ENCODE measurements at places on chromosomes 2 and 18.

GRCh38 chr2:113698892-113699447 is 57.5 kb downstream of the SLC35F5 start:
- DNase-seq, result no peak

DNA sequence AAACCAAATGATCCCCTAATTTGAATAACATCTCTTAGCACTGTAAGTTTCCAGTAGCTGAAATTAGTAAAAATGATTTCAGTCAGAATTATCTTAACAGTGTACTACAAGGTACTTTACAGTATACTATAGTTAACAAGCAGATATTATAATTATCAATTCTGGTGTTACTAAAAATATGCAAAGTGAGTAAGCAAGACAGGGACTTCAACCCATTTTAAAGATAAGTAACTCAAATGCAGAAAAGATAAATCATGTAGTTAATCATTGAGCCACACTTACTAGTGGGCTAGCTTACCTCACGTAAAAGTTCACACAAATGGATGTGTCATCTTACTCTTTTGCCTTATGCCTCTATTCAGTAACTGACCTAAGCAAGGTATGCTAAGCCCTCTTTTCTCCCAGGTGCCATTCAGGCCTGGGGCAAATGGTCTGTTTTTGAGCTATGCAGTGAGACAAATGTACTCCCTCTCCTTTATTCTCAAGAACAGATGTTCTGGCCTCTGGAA is 101.0 kb downstream of the NBAS start:
- no peak for DNase-seq

GRCh38 chr2:68287580-68288441 is 31.9 kb downstream of the CNRIP1 start:
- no peak for DNase-seq

- DNase-seq, result no peak
Measured at GRCh38 chr18:40789286-40789685, 1165.7 kb upstream of the PIK3C3 start.

- no peak for DNase-seq
Measured at GRCh38 chr2:232456296-232457120, 555 bp downstream of the ALPI start.

- DNase-seq, result no peak
Measured at GRCh38 chr2:33509908-33510585, 33.6 kb downstream of the RASGRP3 start.

DNA sequence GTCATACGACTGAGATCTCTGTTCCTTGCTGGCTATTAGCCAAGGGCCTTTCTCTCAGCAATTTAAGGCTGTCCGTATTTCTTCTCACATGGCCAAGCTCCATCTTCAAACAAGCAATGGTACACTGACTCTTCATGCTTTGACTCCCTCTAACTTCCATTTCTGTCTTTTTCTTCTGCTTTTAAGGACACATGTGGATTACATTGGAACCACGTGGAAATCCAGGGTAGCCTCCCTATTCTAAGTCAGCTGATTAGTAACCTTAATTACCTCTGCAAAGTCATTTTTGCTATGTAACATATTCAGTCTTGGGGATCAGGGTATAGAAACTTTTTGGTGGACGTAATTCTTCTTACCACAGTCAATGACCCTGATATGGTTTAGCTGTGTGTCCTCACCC is 41.5 kb upstream of the ZNF396 start:
- DNase-seq, result no peak

DNA sequence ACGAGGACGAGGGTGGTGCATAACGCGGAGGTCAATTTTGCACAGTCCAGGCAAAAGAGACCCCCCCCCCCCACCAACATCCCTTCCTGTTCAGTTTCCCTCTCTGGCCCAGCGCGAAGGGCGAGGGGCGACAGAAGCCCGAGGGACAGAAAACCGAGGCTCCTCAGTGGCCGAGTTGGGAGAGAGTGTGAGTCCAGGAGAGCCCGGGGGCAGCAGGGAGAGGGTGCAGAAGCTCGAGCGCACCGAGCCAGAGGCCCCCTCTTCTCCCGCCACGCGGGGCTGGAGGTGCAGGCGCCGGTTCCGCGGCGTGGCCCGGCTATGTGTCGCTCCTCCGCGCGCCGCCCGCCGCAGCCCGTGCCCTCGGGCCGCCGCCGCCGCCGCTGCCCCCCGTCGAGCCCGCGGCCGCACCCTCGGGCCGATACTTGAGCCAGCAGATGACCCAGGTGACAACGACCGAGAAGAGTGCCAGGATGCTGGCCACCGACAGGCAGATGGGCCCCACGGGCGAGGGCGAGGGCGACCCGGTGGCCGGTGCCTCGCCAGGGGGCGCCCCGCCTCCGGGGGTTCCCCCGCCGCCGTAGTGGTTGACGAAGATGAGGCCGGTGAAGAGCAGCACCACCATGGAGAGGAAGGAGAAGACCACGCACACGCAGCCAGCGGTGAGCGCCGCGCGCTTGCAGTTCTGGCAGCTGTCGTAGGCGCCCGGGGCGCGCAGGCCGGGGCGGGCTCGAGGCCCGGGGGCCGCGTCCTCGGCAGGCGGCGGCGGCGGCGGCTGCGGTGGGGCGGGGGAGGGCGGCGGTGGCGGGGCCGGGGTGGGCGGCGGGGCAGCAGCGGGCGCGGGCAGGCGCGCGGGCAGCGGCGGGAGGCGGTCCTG is 20.2 kb upstream of the PAX3 start:
- peak; percentile 75 for DNase-seq

GRCh38 chr18:7467708-7468466 is 99.2 kb upstream of the PTPRM start:
- peak; percentile 16 for DNase-seq

DNA sequence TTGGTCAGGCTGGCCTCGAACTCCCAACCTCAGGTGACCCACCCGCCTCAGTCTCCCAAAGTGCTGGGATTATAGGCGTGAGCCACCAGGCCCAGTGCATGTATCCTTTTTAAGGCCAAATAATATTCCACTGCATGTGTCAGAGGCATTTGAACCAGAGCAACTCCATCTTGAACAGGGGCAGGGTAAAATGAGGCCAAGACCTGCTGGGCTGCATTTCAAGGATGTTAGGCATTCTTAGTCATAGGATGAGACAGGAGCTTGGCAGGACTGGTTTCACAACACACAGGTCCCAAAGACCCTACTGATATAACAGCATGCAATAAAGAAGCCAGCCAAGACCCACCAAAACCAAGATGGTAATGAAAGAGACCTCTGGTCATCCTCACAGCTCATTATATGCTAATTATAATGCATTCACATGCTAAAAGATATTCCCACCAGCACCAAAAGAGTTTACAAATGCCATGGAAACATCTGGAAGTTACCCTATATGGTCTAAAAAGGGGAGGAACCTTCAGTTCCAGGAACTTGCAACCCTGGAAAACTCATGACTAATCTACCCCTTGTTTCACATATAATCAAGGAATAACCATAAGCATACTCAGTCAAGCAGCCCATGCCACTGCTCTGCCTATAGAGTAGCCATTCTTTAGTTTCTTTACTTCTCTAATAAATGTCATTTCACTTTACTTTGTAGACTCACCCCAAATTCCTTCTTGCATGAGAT is 204.6 kb downstream of the RAB3GAP1 start:
- DNase-seq, result peak; percentile 43

- DNase-seq, result no peak
Measured at GRCh38 chr2:65081232-65081685, 25.0 kb downstream of the CEP68 start.

All from PC-9 (cell line).